ENCODE measurements at places on chromosomes 5 and 9.

- H3K36me3 ChIP-seq, result no peaks in the 10 kb centered on the region
- no peaks in the 10 kb centered on the region for H3K27me3 ChIP-seq
- no peak for DNase-seq
- no peak overlapping the region for H3K4me3 ChIP-seq
- H3K27ac ChIP-seq, result no peak overlapping the region
- no peaks in the 10 kb centered on the region for H3K4me1 ChIP-seq
Measured at GRCh38 chr9:106321394-106322180, 541.4 kb upstream of the ZNF462 start.

- H3K4me1 ChIP-seq, result no peaks in the 10 kb centered on the region
- H3K36me3 ChIP-seq, result no peaks in the 10 kb centered on the region
- DNase-seq, result no peak
- H3K27me3 ChIP-seq, result no peaks in the 10 kb centered on the region
- no peak overlapping the region for H3K27ac ChIP-seq
Measured at GRCh38 chr5:102802708-102803458, 47.8 kb downstream of the PAM start.

GRCh38 chr5:72468606-72469005 lies 38.6 kb downstream of the ZNF366 start:
- no peak for DNase-seq
- no peaks in the 10 kb centered on the region for H3K27me3 ChIP-seq
- no peak overlapping the region for H3K4me3 ChIP-seq
- H3K36me3 ChIP-seq, result no peaks in the 10 kb centered on the region
- peaks cover 33% of the 10 kb centered on the region for H3K4me1 ChIP-seq
- H3K27ac ChIP-seq, result no peak overlapping the region

DNA sequence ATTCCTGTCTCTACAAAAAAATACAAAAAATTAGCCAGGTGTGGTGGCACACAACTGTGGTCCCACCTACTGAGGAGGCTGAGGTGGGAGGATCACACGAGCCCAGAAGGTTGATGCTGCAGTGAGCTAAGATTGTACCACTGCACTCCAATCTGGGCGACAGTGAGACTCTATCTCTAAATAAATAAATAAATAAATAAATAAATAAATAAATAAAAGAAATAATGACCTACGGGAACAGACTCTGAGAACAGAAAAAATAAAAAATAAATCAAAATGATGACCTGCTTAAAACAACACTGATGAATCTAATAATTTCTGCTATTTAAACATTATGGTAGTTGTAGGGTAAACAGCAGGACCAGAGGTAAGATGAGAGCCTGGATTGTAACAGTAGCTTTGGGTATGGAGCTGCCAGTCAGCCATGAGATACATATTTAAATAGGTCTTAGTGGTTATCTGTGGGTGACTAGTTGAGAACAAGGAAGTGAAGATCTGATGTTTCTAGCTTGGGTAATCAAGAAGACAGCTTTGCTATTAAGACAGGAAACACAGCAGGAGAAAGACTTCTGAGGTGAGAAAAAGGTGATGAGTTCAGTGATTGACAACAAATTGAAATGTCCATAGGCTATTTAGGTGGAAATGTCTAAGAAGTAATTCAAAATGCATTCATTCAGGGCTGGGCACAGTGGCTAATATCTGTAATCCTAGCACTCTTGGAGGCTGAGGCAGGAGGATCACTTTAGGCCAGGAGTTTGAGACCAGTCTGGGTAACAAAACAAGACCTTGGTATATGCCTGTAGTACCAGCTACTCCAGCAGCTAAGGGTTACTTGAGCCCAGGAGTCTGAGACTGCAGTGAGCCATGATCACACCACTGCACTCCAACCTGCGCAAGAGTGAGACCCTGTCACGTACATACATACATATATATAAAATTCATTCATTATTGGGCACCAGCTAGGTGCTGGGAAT lies 11.0 kb downstream of the RNF145 start:
- DNase-seq, result no peak
- H3K27ac ChIP-seq, result no peak overlapping the region
- no peaks in the 10 kb centered on the region for H3K27me3 ChIP-seq
- H3K4me1 ChIP-seq, result peaks cover 13% of the 10 kb centered on the region

DNA sequence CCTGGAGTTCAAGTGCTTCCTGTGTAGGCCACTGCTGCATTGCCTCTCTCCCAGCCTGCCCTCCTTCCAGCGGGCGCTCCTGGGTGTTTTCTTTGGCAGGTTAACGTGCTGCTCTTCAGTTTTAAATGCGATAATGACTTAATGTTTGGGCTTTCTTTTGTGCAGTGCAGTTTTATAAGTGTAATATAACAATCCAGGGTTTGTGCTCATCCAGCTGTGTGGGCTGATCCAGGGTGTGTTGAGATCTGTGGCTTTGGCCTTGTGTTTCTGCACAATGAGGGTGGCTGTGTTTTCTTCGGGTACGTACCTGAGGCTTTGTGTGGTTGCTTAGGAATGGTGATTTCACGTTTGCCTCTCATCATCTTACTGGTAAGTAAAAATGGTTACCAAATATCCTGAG lies 50.6 kb downstream of the PCSK5 start:
- H3K4me1 ChIP-seq, result no peaks in the 10 kb centered on the region
- peak overlapping the region; percentile 51 for H3K27ac ChIP-seq
- DNase-seq, result no peak
- H3K4me3 ChIP-seq, result no peak overlapping the region
- H3K36me3 ChIP-seq, result no peaks in the 10 kb centered on the region

GRCh38 chr5:124743602-124744169 lies 2.8 kb downstream of the ZNF608 start:
- no peaks in the 10 kb centered on the region for H3K36me3 ChIP-seq
- peak overlapping the region; percentile 53 for H3K4me3 ChIP-seq
- H3K27me3 ChIP-seq, result peaks cover 10% of the 10 kb centered on the region

GRCh38 chr5:94577466-94578245 lies 40.7 kb downstream of the KIAA0825 start:
- H3K4me3 ChIP-seq, result no peak overlapping the region
- peaks cover 5% of the 10 kb centered on the region for H3K4me1 ChIP-seq
- no peaks in the 10 kb centered on the region for H3K36me3 ChIP-seq
- no peak for DNase-seq
- H3K27ac ChIP-seq, result no peak overlapping the region
- H3K27me3 ChIP-seq, result no peaks in the 10 kb centered on the region

DNA sequence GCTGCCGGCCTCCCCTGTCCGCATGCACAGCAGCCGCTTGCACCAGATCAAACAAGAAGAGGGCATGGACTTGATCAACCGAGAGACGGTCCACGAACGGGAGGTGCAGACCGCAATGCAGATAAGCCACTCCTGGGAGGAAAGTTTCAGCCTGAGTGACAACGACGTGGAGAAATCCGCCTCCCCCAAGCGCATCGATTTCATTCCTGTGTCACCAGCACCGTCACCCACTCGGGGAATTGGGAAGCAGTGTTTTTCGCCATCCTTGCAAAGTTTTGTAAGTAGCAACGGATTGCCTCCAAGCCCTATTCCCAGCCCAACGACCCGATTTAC lies 75.3 kb downstream of the PIP5K1B start:
- peak overlapping the region; percentile 92 for H3K4me3 ChIP-seq
- H3K27ac ChIP-seq, result peak overlapping the region; percentile 95
- no peaks in the 10 kb centered on the region for H3K36me3 ChIP-seq
- H3K27me3 ChIP-seq, result no peaks in the 10 kb centered on the region

DNA sequence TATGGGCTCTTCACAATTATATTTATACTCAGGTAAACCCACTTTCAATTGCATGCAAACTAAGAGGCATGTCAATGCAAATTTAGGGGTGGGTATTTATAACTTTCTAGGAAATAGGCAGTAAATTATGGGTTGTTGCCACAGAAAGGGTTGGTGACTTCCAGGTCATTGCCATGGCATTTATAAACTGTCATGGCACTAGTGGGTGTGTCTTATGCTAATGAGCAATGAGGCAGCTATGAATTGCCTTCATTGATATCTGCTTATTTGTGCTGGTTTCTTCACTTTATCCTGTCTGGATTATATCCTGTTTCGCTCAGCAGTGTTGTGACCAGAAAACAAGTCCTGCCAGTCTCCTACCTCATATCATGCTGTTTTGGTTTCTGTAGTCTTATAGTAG lies 597.3 kb upstream of the DAB2 start:
- H3K4me1 ChIP-seq, result no peaks in the 10 kb centered on the region
- no peak overlapping the region for H3K4me3 ChIP-seq
- DNase-seq, result no peak

DNA sequence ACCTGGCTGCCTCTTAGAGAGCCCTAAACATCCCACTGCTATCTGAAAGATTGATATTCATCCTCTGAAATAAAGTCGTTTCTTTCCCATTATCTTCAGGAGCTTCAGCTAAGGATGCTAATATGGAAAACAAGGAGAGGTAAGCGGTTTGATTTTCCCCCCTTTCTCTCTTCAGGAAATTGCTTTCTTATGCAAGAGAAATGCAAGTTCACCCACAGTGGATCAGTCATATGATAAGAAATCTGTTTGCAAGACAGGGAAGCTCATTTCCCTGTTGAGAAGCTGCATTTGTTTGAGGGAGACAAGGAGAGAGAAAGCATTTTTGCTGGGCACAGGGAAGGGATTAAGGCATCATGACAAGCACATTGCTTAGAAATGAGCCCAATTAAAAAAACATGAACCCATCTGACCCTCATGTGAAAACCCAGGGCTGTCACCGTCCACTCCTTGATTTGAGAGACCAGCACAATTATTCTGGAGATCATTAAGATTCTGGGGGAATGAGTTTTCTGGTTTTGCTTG lies 53.7 kb upstream of the BOD1 start:
- peak overlapping the region; percentile 15 for H3K4me3 ChIP-seq
- peak overlapping the region; percentile 75 for H3K27ac ChIP-seq
- DNase-seq, result peak; percentile 38
- H3K36me3 ChIP-seq, result no peaks in the 10 kb centered on the region
- H3K27me3 ChIP-seq, result no peaks in the 10 kb centered on the region
- H3K4me1 ChIP-seq, result peaks cover 19% of the 10 kb centered on the region

DNA sequence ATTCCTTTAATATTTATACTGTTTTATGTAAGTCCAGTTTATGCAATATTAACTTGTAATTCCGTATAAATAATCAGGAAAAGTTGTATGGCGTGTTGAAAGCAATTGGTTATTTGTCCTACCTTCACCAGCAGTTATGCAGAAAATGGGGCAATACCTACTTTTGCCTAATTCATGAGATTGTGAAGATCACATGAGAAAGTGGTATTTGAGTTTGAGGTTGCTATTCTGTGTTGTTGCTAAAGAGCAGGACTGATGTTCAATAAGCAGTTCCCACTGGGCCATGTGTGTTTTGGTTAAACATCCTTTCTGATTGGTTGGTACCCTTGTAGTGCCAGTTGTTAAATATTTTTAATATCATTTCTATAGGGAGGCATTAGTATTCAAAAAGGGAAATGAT lies 3.2 kb downstream of the TGFBR1 start:
- H3K4me1 ChIP-seq, result peaks cover 58% of the 10 kb centered on the region
- H3K36me3 ChIP-seq, result no peaks in the 10 kb centered on the region
- H3K27me3 ChIP-seq, result no peaks in the 10 kb centered on the region
- no peak overlapping the region for H3K27ac ChIP-seq
- no peak for DNase-seq

DNA sequence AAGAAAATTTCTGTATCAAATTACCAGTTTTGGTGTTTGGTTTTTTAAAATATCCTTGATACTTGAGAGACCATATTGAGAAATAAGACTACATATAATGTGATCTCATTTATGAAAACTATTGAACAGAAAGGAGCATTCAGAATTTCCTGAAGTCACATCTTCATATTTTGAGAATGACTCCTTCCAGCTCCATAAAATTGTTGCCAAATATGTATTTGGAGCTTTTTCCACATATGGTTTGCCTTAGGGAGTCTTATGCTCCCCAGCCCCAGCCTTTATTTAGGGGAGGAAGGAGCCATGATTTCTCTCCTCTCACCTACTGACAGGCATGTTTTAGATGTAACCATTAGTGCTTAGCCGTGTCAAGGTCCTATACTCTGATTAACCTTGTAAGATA lies 51.1 kb downstream of the GCNT1 start:
- H3K27ac ChIP-seq, result no peak overlapping the region
- H3K4me3 ChIP-seq, result no peak overlapping the region
- no peaks in the 10 kb centered on the region for H3K4me1 ChIP-seq

GRCh38 chr9:114089206-114089840 lies 9.8 kb downstream of the KIF12 start:
- H3K27ac ChIP-seq, result no peak overlapping the region
- H3K4me3 ChIP-seq, result no peak overlapping the region
- H3K36me3 ChIP-seq, result no peaks in the 10 kb centered on the region
- no peaks in the 10 kb centered on the region for H3K27me3 ChIP-seq
- no peaks in the 10 kb centered on the region for H3K4me1 ChIP-seq

- no peak for DNase-seq
- no peak overlapping the region for H3K4me3 ChIP-seq
- no peak overlapping the region for H3K27ac ChIP-seq
Measured at GRCh38 chr9:119781886-119782285, 412.7 kb upstream of the BRINP1 start.

- no peak overlapping the region for H3K27ac ChIP-seq
- no peak for DNase-seq
- no peak overlapping the region for H3K4me3 ChIP-seq
- no peaks in the 10 kb centered on the region for H3K4me1 ChIP-seq
Measured at GRCh38 chr5:144522698-144523097, 352.0 kb downstream of the KCTD16 start.

DNA sequence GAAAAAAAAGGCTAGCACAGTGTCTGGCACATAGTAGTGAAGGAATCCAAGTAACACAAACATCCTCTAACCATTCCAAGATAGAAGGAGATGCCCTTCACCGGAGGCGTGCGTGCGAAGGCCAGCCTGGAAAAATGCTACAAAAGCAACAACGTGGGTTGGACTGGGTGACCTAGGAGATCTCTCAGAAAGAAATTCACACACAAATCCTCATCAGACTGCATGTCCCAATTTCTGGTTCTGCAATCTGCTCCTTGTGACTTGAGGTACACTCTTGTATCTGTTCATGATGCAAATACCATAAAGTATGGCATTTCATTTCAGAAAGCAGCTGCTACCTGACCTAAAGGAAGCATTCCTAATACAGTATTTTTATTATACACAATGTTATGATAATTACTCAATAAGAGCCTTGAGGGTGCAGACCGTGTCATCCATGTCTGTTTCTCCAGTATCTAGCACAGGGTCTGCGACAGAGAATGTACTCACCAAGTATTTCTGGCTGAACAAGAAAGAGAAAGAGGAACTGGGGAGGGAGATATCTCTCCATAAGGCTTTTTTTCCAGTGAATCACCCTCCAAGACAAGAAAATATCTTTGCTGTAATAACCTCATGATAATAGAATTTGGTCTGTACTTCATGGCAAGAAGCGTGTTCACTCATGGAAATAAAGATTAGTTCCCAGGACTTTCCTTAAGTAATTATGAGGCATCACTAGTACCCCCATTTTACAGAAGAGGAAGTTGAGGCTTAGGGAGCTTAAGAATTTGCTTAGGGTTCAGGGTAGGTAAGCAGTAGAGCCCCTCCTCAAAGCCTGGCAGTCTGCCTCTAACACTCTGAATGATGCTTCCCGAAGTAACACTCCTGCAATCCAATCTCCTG lies 138.3 kb downstream of the CDK5RAP2 start:
- peaks cover 66% of the 10 kb centered on the region for H3K36me3 ChIP-seq
- H3K27ac ChIP-seq, result no peak overlapping the region
- H3K4me3 ChIP-seq, result no peak overlapping the region
- DNase-seq, result no peak
- H3K27me3 ChIP-seq, result no peaks in the 10 kb centered on the region
- H3K4me1 ChIP-seq, result peaks cover 4% of the 10 kb centered on the region

Measured in suprapubic skin (tissue), 4 donors.